ENCODE measurements at places on chromosomes 4 and X.
A peak's percentile ranks its signal among the peaks of the same experiment; 100 is the strongest.

DNA sequence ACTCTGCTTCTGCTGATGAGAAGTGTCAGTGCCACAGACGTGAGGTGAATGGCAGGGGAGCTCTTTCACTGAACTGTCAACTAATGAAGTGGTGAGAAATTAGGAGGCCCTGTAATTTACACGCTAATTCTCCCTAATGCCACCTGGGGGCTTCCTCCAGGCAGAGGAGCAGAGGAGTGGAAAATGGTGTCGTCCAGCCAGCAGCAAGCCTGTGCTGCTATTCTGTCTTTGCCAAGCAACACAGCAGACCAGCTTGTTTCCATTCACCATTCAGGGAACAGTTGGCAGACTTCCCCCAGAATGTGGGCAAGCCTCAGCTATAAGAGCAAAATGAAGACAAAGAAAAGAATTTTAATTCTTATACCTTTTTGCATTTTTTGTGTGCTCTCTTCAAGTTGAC is 245.2 kb upstream of the TET2 start:
- no peak for DNase-seq

- DNase-seq: no peak
Observed at GRCh38 chrX:15468036-15468435, 25.1 kb downstream of the PIR start.

GRCh38 chrX:118459494-118459893 is 36.1 kb upstream of the DOCK11 start:
- DNase-seq: no peak

- DNase-seq: no peak
Observed at GRCh38 chrX:13101441-13102139, 57.2 kb upstream of the FAM9C start.

- no peak for DNase-seq
Observed at GRCh38 chr4:131248314-131248713, 1900.8 kb upstream of the PCDH10 start.

GRCh38 chr4:92303621-92304027 is at the start of gene GRID2:
Gene GRID2, plus strand, starts transcription at chr4:92303966.
- no peak for DNase-seq

- no peak for DNase-seq
Observed at GRCh38 chr4:155773196-155773800, 14.5 kb downstream of the GUCY1B1 start.

DNA sequence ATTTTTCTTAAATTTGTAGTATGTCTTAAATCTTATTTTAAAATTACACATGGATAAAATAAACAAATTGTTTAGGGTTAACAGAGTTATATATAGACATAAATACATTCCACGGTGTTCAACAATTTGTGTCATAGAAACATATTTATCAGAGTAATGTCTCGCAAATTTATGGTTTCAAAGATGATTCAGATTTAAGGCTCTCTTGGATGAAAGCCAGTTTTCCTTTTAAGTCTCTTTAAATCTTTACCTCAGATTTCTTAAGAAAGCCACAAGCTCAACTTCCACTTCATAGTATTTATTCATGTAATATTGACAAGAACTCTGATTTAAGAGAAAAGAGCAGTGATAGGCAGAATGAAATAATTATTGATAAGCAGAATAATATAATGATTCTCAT is 1254.8 kb upstream of the ADGRL3 start:
- no peak for DNase-seq

- no peak for DNase-seq
Observed at GRCh38 chrX:20116577-20117240, at the start of gene MAP7D2. Gene MAP7D2, minus strand, starts transcription at chrX:20116907. Its CDS starts 28 bp downstream, at chrX:20116879.

- no peak for DNase-seq
Observed at GRCh38 chr4:88706574-88706973, 8.9 kb upstream of the NAP1L5 start.

DNA sequence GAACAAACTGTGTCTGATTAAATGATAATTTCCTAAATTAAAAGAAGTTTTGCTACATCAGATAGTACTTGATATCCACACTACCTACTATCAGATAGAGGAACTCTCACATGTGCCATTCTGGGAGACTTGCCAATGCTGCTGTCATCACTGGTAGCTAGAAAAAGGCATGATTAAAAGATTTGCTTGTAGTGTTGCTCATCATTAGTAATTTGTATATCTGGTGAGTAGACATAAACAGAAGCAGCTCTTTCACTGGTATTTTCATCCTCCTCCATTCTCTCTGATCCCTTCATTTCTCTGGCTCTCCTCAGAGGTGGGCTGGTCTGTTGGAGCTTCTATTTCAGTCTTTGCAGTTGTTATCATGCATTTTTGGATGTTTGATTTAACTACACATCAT is 56.0 kb downstream of the SPRY1 start:
- no peak for DNase-seq

DNA sequence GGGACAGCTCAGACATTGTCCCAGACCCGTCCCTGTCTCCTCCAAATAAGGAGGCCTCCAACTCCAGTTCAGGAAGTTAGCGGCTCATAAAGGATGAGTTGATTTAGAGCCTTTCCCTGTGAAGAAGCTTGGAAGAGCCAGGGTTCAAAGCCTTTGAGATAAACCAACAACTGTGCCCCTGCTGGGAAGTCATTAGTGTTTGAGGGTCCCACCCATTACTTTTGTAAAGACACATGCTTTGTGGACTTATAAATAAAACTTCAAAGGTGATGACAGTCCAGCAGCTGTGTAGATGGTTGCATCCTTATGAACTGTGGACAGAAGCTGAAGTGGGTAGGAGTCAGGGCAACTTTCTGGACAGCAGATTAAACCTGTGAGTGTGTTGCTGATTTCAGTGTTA is 86.0 kb upstream of the PGRMC2 start:
- DNase-seq: no peak

GRCh38 chrX:53323196-53323595 is 41.8 kb upstream of the IQSEC2 start:
- DNase-seq: no peak

GRCh38 chrX:149213264-149213663 is 291.8 kb downstream of the IDS start:
- DNase-seq: no peak

DNA sequence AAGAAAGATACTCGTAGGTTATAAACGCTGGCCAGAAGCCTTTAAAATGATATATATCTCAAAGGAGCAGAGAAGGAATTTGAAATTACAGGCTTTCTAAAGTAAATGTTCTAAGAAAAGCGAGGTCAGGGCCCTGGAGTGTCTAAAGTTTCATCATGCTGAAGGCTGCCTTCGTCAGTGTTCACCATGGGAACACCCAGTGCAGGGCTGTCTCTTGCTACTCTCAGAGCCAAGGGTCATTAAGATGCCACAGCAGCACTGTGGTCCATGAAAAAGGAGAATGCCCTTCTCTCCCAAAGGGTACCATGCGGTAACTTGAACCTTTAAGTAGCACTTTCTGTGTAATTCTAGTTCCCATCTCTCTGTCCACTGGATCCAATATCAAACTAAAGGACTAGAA is 174.5 kb upstream of the NWD2 start:
- DNase-seq: no peak

GRCh38 chrX:30971774-30972603 is 82.9 kb upstream of the TAB3 start:
- no peak for DNase-seq

DNA sequence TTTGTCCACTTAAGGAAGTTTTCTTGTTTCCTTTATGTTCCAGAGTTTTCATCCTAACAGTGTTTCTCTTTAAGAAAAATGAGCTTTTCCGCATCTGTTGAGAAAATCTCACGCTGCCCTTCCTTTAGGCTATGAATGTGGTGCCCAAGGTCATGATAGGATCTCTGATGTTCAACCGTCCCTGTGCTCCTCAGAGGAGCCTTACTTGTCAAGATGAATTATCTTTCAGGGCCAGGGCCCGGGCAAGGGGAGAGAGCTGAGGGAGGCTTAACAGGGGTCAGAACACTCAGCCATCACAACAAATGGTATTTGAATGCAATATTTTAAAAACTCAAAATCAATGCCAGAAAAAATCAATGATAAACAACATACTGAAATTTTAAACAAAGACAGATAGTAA is 6.2 kb upstream of the NELFA start:
- no peak for DNase-seq

GRCh38 chr4:8038083-8038482 is 98.4 kb upstream of the AFAP1 start:
- DNase-seq: no peak

DNA sequence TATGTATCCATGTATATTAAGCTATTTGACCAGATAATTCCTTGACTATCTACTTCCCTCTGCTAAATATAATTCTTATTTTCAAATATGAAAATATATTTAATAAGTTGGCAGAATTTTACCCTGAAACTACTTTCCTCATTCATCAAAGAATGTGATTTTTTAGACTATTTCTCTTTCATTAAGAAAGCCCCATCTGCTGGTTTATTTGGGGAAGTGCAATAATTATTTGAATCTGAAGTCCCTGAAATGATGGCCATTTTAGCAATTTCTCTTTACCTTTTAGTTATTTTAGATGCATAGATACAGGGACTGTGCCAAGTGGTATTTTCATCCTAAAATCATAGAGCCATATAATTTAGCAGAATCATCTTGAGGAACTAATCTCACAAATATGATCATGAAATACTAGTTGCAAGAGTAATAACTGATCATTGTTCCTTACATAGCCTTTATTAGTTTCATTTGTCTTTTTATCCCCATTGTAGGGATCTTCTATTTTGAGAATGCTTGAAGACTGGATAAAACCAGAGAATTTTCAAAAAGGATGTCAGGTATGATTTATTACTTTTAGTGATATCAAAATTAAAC is 39.0 kb downstream of the ENPEP start:
- no peak for DNase-seq

GRCh38 chr4:124851741-124852140 is 139.2 kb upstream of the ANKRD50 start:
- DNase-seq: no peak

- DNase-seq: no peak
Observed at GRCh38 chr4:47536966-47537365, 51.9 kb downstream of the ATP10D start.

GRCh38 chr4:170138580-170139194 is 48.9 kb upstream of the AADAT start:
- peak; percentile 11 for DNase-seq

GRCh38 chr4:6423575-6423974 is 48.8 kb downstream of the PPP2R2C start:
- no peak for DNase-seq

- no peak for DNase-seq
Observed at GRCh38 chr4:150950657-150951288, 64.3 kb downstream of the LRBA start.

GRCh38 chr4:153579410-153579809 is 104.7 kb upstream of the TLR2 start:
- DNase-seq: no peak

- no peak for DNase-seq
Observed at GRCh38 chr4:174340714-174341113, 57.0 kb downstream of the CEP44 start.

- no peak for DNase-seq
Observed at GRCh38 chrX:136679531-136679930, 31.6 kb downstream of the CD40LG start.

GRCh38 chr4:13887010-13887409 is 259.5 kb upstream of the BOD1L1 start:
- no peak for DNase-seq

DNA sequence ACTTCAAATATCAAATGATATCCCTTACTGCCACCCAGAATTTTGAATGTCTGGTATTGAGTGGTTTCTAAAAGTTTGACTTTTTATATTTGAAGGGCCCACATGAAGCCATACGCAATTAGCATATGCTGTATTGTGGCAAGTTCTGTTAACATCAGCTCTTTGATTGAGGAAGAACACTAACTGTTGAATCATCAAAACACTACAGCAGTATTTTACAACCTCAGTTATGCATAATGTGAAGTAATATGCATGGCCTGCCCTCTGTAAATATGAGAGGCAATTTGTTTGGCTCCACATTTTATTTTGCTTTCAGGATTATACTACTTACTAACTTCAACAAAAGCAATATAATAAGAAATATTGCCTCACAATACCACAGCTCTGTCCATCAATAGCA is 62.2 kb upstream of the DMD start:
- DNase-seq: no peak

GRCh38 chrX:153832728-153833127 is 2.4 kb upstream of the PDZD4 start:
- no peak for DNase-seq

GRCh38 chr4:8468746-8469535 is 28.4 kb downstream of the TRMT44 start:
- peak; percentile 7 for DNase-seq

DNA sequence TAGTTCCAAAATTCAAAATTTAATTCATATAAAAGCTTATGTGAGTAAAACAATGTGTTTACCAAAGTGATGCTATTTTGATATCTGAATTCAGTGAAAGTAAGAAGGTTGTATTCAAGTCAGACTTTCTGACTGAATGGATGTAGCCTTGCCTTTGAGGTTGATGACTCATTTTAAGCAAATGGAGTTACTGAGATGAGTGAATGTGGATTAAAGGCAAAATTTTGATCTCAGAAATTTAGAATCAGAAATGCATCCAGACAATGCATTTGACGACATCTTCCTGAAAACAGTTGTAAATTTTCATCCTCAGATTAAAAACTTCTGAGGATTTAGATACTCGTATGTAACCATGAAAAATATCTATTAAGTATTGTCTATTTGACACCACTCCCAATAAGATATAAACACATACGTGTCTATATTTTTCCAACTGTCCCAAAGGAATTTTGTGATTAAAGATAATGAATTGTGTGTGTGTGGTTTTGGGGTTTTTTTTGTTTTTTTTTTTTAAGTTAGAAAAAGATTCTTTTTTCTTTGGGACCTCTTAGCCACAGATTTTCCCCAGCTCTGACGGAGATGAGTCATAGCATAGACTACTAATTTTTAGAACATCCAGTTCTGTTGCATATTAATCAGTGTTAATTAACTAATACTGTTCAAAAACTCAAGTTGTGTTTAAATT is 34.4 kb downstream of the NFKB1 start:
- DNase-seq: no peak

DNA sequence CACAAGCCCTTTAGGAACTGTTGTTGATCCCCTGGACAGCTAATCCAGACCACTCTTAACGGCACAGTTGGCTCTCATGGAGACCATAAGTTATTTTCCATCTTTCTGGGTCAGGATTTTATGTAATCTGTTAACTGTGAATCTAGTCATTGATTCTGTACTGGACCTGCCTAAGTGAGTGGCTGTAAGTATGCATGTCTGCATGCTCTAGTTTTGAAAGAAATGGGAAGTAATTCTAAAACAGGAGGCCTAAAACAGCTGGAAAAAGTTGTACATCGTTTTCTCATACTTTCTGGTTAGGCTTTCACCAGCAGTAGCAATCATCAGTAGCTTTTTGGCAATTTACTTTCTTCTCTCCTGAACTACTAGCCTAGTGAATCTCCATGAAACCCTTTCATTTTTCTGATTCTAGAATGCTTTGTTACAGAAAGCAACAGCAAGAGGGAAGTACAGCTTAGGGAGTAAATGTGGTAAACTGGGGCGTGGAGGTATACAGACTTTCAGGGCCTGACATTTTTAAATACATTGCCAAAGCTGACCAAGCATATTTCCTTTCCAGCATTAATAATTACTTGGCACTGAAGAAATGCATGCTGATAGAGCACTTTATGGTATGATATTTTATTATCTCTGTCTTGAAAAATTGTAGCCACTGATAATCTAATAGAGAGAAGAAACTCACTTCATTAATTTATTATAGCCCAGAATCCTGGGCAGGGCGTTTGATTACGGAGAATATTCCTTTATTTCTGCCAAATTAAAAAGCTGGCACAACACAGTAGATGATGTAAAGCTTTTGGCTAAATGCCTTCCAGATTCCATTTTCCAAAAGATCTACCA is 202.7 kb downstream of the BANK1 start:
- no peak for DNase-seq

GRCh38 chr4:183449193-183449882 is 4.9 kb downstream of the CDKN2AIP start:
- DNase-seq: no peak

GRCh38 chr4:26001413-26001812 is 87.4 kb downstream of the SMIM20 start:
- no peak for DNase-seq

Measured in activated T-helper 1 cell treated with Interleukin-2 at 50 U/mL for 16 hours (primary cell).